ENCODE measurements at places on chromosomes 5 and 9.

DNA sequence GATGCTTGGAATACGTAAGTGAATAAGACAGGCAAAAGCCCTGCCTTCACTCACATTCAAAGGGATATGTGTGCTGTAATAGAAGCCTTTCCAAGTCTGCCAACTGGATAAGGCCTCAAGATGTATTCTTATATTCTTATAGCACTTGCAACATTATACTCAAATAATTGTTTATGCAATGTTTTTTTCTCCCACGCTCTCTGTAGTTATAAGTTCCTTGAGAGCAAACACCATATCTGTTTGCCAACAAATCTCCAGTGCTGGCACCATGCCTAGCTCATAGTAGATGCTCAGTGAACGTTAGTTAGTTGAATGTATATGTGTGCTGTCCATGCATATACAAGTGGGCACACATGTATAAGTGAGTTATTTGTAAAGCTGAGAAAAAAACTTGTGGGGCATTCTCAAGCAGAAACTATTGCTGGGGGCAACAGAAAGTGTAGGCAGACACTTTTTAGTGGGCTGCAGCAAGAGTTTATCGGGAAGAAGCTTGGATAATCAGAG lies 125.1 kb downstream of the RPS23 start:
- DNase-seq: no peak

- DNase-seq: no peak
Measured at GRCh38 chr9:37999588-38000189, 69.3 kb downstream of the SHB start.

DNA sequence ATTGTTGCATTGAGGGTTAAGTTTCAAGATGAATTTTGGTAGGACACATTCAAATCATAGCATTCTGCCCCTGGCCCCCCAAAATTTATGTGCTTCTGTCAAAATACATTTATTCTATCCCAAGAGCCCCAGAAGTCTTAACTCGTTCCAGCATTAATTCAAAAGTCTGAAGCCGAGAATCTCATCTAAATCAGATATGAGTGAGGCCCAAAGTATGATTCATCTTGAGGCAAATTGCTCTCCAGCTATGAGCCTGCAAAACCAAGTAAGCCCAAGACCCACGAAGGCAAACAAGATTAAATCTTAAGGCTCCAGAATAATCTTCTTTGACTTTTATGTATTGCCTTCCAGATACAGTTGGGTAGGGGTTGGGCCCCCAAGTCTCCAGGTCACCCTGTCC lies 19.2 kb downstream of the TNPO1 start:
- DNase-seq: no peak

DNA sequence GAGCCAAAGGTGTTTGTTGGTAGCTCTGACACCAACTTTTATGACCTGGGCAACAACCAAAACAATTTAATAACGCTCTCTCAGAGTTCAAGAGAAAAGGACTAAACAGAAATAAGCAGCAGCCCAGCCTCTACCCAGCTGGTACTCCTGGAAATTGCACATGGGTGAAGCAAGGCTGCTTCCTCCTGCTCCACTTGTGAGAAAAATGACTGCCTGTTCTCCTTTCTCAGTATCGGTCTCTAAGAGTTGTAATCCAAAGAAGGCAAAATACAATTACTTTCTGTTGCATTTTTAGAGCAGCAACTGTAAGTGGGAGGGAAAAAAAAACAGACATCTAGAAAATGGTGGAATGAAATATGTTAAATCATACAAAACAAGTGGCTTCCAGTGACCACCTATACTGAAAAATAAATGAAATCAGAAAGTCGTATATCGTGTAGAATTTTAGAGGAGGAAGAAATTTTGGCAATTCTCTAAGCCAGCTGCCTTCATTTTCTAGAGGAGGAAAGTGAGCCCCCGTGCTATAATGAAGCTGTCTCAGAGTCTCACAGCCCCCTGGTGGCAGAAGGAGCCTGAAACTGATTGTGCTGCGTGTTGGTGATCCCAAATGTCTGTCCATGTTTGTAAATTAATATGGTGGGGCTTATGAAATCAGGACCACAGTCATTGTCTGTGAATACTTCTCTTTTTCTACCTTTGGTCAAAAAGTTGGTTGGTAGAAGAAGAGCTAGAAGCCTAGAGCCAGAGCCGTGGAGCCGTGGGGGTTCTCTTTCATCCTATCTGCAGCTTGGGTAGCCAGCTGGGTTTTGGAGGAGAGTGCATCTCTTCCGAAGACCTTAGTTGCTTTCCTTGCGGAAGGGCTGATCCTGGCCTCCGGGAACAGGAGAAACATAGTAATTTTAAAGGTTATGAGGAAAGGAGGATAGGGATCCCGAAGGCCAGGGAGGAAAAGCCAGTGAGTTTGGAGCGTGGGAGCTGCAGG lies 139.9 kb downstream of the PIP5K1B start:
- DNase-seq: no peak

DNA sequence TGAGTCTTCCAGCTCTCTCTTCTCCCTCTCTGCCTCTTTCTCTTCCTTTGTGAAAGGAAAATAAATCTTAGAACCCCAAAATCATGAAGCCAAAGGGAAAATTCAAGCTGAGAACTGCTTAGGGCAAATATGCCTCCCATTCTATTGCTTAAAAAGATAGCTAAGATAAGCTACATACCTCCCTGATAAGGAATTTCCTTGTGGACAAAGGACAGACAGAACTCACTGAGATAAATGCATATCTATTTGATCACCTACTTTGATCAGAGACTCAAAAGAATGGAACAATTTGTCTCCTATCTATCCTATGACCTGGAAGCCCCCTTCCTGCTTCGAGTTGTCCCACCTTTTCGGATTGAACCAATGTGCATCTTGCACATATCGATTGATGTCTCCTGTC lies 220.6 kb upstream of the NMUR2 start:
- no peak for DNase-seq

DNA sequence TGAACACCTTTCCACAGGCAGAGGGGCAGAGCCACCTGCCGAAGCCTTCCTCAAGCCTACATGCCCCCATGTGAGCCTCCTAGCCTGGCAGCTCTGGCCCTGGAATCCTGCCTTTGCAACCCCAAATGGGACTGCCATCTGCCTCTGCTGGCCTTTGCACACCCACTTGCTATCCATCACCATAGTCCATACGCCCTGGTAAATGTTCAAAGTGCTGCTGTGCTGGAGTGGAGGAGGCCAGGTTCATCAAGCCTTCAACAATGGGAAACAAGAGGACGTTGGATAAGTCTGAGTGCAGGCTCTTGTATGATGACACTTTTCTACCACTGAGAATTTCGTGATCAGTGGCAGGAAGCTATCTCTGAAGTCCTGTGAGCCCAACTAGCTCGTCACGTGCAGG lies 159.8 kb downstream of the MED10 start:
- DNase-seq: no peak

DNA sequence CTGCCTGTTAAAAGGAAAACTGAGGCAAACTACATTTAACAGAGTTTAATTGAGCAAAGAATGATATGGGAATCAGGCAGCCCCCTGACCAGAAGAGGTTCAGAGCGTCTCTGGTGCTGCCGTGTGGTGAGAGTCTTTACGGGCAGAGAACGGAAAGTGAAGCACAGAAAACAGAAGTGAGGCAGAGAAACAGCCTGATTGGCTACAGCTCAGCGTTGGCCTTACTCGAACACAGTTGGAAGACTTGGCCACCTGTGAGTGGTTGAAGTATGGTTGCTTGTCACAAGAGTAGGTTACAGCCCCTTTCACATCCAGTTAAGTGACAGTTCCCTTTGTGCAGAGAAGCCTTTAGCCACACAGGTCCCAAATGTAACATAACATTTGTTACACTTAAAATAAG lies 16.9 kb upstream of the FBP1 start:
- no peak for DNase-seq

DNA sequence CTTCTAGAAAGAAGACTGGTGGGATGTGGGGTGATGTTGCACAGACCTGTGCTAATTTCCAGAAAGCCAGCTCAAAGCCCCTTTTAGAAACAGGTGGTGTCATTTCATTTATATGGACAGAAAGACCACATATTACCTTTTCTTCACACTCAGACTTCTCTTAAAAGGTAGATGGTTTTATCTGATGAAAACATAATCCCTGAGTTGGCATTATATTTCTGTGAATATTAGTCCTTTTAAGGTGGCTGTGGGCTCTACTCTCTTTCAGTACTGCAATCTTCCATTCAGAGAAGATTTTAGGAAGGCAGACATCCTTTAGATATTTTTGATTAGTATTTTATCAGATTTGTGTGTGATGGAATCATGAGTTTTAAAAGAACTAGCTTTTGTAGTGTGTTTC lies 73.2 kb downstream of the PPIC start:
- no peak for DNase-seq

DNA sequence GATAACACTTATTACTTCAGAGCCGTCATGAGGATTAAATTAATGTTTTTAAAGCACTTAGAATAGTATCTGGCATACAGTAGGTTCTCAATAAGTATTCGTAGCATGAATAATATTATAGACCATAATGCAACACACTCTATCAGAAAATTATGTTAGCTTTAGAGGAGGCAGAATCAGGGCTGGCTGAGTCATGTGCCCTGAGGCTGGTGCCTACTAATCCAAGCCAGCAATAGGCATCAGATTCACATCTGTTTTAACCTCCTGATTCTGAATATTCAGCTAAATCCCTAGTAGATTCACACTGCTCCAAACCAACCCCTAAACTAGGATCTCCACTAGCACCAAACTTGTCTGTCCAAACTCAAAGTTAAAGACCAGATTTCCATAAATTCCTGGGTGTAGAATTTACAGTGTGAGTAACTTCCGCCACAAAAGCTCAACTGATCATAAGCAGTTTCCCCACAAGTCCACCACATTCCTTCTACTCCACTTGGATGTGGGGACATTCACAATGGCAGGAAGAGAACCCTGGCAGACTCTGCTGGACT lies 170.0 kb upstream of the DAPK1 start:
- DNase-seq: no peak

DNA sequence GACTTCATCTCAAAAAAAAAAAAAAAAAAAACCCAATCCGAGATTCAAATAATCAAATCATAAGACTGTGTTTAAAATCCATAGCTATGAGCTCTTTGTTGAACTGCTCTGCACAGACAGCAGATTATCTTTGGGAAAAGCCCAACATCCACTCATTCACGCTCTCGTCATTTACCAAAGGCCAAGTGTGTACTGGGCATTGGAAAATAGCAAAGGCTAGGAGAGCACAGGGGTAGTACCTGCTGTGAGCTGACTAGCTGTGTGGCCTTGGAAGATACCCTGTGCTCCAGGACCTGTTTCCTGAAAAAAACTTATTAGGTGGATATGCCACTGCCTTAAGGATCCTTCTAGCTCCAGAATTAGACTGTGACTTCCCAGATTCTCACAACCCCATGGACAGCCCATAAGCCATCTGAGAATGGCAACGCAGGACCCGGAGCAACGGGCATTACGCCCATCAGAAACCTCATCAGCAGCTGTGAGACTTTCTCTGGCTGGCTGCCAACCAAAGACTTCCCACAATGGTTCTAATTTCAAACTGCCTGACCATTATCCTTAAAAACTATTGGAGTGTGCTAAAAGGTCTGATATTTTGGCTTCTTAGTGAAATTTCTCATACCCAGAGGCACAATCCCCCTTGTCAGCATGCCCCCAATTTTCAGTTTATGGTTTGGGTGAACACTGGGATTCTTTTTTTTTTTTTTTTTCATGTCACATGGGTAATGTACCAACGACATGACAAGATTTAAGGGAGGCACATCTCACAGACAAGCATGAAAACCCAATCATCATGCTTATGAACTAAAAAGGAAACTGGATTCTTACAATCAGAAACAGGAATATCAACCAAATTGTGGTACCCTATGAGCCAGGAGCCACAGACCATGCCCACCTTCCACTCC lies 16.8 kb downstream of the SERINC5 start:
- DNase-seq: no peak

DNA sequence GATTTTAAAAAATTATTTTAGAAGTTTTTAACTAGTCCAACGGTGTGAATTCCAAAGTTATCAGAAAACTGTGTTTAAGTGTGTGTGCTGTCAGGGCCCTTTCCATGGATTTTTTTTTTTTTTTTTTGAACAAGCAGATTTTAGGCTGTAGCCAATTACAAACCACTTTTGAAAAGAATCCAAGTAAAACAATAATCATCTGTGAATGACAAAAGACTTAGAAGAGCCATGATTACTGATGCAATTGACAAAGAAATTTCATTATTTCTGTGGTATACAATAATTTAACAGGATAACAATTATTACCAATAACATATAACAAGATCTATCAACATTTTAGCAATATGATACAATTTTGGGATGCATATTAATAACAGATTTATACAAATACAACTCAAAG lies 16.2 kb upstream of the PAIP1 start:
- DNase-seq: no peak

GRCh38 chr5:40841068-40841805 lies at the start of gene CARD6:
Gene CARD6 (plus strand): TSS chr5:40841367. CDS start chr5:40841383, 16 bp downstream.
- no peak for DNase-seq

DNA sequence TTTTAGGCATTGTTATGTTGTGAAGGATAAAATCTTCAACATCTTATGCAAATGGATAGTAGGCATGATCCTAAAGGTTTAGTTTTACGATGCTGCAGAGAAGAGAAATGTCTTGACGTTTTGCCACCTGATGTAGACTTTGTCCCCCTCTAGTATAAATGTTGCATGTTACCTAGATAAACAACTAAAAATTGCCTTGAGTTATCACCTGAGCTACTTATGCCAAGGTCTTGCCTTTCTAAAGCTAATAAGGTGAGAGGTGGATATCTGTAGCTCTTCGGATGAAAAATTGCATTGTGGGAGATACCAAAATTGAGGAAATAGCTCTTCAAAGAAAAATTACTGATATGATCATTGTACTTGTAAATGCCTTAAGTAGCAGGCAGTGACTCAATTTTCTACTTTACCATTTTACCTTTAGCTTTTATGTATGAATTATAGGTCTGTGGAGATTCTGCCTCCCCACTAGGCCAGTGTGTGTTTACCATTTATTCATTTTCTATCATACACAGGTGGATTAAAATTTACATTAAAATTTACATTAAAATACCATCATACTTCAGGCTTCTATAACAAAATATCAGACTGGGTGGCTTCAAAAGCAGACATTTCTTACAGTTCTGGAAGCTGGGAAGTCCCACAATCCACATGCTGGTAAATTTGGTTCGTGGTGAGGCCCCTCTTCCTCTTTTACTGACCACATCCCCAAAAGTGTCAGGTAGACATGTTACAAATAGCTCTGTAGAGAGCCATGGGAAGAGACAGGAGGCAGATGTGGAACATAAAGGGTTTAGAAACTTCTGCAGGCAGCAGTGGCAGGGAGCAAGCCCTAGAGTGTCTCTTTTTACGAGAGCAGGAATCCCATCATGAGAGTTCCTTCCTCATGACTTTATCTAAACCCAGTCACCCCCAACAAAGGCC lies 100.7 kb upstream of the ERBIN start:
- DNase-seq: no peak
